Left renal pelvis (tissue), 4 donors: ENCODE measurements at places on chromosomes 7 and 10.
A peak's percentile ranks its signal among the peaks of the same experiment; 100 is the strongest.

GRCh38 chr10:111100198-111100597 lies 23.4 kb downstream of the ADRA2A start:
- DNase-seq, result no peak

DNA sequence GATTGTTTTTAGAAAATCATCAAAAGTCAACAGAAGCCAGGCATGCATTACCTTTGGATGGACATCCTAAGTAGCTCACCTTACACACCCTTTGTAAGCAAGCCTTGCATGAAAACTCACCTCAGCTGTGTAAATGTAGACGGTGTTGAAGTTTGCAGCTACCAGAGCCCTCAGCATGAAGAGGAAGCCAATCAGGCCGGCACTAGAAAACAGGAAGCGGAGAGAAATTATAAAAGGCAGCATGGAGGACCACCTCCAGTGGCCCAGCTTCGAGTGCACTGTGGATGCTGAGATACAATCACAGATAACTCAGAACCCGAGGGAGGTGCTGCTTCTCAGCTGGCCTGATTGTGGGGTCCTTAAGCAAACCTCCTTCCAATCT lies 75.3 kb downstream of the SVOPL start:
- DNase-seq, result no peak

DNA sequence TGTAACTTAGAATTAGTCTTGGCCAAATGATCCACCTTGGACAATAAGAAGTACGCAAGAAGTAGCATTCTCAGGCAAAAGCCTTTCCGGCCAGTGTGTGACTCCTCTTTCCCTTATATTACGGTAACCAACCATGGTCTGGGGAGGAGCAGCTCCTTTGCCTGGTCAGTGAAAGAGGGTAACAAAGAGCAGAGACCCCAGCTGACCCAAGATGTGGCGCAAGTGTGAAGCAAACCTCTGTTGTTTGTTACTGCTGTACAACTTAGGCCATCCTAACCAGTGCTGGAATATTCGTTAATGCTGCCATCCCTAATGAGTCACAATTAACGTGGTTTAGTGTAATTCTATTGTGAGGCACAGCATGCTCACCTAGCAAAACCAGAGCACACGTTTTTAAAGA lies 44.0 kb downstream of the HIPK2 start:
- DNase-seq, result no peak

DNA sequence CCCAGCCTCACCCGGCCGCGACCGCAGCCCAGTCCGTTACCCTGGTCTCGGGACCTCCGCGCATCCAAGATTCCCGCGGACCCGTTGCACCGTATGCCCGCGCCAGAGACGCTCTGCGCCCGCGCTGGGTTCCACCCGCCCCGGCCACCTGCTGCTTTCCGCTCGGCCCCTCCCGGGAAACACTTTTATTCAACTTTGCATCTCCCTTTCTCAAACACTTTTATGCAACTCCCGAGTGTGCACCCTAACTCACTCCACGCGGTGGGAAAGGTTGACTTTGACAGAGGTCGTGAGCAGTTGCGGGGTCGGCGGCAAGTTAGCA lies at the start of gene ODAD2:
ODAD2 (minus strand) TSS at position 126 of the 322 bp plus-strand sequence. CDS start 3,937 bp downstream, outside the sequence.
- peak; percentile 2 for DNase-seq

GRCh38 chr7:135514856-135515255 lies 5.0 kb upstream of the CNOT4 start:
- DNase-seq, result no peak

GRCh38 chr10:59227136-59227673 lies 50.8 kb downstream of the PHYHIPL start:
- DNase-seq, result no peak
